ENCODE measurements at places on chromosomes 2 and 18.

GRCh38 chr2:229370509-229370908 lies 99.4 kb upstream of the PID1 start:
- DNase-seq: no peak

GRCh38 chr2:180690611-180691010 lies 289.8 kb upstream of the UBE2E3 start:
- DNase-seq: no peak

- no peak for DNase-seq
Observed at GRCh38 chr2:204321910-204322751, 223.1 kb upstream of the PARD3B start.

DNA sequence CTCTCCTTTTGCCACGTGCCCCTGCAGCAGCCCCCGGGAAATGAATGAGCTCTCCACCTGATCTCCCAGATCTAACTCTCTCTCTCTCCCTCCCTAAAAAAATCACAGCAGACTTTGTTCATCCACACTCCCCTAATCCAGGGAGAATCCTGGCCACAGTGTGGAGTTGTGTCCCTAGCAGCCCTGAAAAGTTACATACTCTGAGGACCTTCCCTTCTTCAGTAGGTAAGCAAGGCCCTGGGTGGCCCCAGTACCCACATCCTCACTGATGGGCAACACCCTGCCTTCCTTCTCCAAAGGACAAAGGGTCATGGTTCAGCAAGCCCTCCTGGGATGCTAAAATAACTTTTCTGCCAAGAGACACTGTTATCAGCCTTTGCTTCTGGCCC lies 76.9 kb upstream of the GLI2 start:
- no peak for DNase-seq

DNA sequence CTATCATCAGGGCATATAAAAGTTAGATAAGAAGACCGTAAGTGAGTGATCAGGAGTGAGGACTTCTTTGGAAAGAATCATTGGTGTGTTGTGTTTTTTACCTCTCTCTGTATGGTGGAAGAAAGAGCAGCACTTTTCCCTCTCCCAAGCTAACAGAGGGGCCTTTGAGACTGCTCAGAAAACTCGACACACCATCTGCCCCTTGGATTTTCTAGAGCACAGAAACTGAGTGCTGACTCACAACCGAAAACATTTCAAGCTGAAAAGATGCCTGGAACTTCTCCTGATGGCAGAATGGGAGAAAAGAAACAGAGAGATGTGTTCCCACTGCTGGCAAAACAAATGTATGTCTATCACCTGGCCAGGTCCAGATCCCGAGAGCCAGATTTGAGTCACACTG lies 156.6 kb downstream of the DNAH7 start:
- no peak for DNase-seq

DNA sequence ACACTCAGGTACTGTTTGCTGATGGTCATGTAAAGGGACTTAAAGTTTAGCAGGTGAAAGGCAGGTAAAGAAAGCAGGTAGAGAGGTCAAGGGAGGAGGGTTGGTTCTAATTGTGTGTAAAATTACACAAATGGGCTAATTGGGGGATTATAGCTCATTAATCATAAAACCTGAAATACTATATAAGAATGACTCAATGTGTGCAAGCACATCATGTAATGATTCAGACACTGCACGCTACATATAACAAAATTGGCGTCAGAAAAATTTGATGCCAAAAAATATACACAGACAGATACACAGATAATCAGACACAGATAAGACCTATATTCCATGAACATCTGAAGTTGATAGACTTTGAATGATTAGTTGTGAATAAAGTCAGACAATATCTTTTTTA lies 120.7 kb upstream of the LMAN1 start:
- DNase-seq: no peak

DNA sequence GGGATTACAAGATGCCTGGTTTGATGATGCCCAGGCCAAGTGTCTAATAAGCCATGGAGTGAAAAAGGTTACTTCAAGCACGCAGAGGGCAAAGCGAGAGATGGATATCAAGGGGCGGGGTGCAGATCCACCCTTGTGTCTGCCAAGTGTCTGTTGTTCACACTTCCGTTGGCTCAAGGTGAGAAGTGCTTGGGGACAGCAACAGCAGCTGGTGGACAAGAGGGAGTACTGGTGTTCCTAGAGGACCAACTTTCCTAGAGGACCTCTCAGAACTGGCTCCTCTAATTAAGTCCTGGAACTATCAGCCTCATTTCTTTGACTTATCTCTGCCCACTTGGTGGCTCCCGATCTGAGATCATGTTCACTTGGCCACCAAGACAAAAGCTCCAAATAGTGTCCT lies 299.1 kb downstream of the PRKCE start:
- DNase-seq: no peak

GRCh38 chr2:155755481-155755880 lies 577.0 kb downstream of the NR4A2 start:
- no peak for DNase-seq

GRCh38 chr2:69180974-69181373 lies 168.0 kb downstream of the ANTXR1 start:
- DNase-seq: no peak

- DNase-seq: no peak
Observed at GRCh38 chr2:222701721-222702131, 30.3 kb downstream of the MOGAT1 start.

- DNase-seq: no peak
Observed at GRCh38 chr2:190582019-190582418, 47.5 kb upstream of the NEMP2 start.

- DNase-seq: no peak
Observed at GRCh38 chr18:21769206-21769605, 28.6 kb downstream of the MIB1 start.

DNA sequence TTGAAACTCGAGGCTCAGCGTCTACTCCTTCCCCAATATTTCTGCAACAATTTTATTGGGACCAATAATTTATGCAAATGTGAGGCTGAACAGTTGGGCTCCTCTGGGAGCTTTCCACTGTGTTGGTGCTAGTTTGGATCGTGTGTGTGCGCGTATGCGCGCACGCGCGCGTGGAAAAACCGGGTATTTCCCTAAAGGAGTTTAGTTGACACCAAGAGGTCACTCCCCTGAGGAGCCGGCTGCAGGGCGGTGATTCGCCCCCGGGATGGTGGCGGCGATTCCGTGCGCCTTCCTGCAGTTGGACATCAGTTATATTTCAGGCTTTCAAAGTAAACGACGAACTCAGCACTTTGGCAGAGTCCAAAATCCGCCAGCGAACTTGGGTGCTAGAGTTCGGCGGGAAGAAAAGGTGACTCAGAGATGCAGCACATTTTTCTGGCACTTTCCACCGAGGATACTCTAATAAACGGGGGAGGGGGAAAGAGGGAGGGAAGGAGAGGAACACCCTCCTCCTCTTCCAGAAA lies 186.5 kb upstream of the FANCL start:
- no peak for DNase-seq

- no peak for DNase-seq
Observed at GRCh38 chr2:105573490-105573889, 171.2 kb upstream of the NCK2 start.

GRCh38 chr2:240911641-240912265 lies 5.6 kb downstream of the CROCC2 start:
- peak; percentile 28 for DNase-seq

- peak; percentile 90 for DNase-seq
Observed at GRCh38 chr18:21111346-21112139, at the start of gene ROCK1. ROCK1 (minus strand) TSS chr18:21111813; CDS start chr18:21110910, 903 bp downstream.

DNA sequence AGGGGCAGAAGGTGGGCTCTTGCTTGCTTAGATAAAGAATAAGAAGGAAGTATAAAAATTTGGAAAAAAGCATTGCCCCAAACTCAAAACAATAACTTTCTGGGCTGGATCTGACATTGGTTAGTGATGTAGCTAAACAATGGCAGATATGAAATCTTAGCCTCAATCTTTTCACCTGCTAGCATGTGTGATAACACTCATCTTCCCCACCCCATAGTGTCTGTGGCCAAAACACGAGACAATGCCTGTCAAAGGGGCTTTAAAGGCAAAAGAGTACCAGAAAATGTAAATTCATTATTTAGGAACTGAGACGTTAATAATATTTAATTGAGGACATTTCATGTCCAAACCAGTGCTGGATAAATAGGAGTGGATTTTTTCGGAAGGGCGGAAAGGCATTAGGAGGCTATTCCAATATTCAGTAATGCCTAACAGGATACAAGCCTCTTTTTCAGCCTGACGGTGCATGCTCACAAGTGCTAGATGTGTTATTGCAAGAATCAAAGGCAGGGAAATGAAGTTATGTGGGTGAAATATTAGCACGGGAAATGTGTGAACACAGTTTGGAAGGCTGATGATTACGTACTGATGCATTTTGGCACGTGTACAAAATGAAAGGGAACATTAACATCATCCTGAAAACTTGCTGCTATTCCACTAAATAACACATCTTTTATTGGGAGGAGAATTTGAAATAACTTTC lies 395.7 kb downstream of the GALR1 start:
- DNase-seq: no peak

GRCh38 chr18:76557026-76557575 lies 62.1 kb upstream of the ZNF516 start:
- DNase-seq: no peak

GRCh38 chr2:237665713-237666143 lies 38.3 kb downstream of the LRRFIP1 start:
- DNase-seq: no peak

GRCh38 chr2:17933256-17933655 lies 54.8 kb downstream of the KCNS3 start:
- no peak for DNase-seq

DNA sequence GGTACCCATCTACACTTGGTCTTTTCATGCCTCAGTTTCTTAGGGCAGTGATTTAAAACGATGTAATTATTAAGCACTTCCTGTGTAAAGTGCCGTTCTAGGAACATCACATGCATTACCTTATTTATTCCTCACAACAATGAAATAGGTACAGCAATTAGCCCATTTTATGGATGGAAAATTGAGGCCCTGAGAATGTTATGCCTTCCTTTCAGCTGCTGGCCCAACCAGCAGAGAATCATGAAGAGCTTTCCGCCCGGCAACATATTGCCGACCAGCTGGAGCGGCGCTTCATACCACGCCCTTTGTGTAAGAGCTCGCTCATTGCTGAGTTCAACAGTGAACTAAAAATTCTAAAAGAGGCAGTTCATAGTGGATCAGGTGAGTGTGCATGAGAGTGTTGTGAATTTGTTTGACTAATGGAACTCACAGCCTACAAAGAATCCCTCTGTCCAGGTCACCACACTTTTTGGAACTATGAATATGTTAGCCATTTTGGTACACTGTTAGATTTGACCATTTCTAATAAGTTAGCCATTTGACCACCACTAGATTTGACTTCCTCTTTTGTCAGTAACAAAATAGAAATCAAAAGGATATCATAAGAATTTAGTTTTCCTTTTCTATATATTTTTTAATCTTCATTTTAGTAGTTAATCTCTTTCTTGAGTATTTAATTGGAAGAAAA lies 25.6 kb upstream of the RPE start:
- no peak for DNase-seq

DNA sequence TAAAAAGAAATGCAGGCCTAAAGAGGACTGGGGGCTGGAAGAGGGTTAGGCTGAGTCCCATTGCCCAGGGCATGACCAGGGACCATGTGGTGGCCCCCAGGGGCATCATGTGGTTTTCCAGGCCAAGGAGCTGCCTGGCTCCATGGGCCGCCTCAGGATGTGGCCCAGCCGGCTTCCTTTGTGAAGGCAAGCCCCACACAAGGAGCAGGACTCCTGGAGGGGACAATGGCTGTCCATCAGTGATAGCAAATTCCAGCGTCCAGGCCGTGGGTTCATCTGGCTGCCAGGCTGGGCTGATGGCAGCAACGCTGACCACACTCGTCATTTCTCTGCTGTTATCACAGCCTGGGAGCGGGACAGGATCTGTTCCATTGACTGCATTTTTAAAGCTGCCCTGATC lies 82.5 kb downstream of the GBX2 start:
- DNase-seq: no peak

DNA sequence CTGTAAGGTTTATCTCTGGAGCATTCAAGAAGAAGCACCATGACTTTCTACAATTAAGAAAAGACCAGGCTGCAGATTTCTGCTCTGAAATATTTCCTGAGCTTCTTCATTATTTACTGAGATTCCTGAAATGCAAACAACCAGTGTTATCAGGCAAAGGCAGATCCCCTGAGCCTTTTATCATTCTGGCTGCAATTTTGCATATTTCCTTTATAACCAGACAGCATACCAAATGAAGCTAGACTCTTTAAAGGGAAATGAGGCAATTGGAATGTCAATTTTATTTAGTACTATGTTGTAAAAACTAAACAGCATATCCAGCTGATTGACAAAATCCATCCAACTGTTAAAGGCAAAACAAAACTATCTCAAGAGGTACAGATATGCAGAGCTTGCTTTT lies 372.5 kb downstream of the RIT2 start:
- DNase-seq: no peak

- no peak for DNase-seq
Observed at GRCh38 chr2:228777855-228778355, 493.2 kb downstream of the PID1 start.

DNA sequence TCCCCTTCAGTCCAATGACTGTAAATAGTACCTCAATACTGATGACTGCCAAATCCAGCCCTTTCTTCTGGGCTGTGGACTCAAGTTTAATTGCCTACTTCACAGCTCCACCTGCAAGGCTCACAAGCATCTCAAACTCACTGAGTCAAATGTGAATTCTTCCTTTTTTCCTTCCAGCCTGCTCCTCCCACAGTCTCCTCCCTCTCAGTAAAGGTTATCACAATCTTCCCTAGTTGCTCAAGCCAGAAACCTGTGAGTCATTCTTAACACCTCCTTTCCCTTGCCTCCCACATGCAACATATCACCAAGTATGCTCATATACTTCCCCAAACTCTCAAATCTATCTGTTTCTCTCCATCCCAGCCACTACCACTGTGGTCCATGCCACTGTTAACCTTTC lies 3.7 kb upstream of the MFSD6 start:
- no peak for DNase-seq

DNA sequence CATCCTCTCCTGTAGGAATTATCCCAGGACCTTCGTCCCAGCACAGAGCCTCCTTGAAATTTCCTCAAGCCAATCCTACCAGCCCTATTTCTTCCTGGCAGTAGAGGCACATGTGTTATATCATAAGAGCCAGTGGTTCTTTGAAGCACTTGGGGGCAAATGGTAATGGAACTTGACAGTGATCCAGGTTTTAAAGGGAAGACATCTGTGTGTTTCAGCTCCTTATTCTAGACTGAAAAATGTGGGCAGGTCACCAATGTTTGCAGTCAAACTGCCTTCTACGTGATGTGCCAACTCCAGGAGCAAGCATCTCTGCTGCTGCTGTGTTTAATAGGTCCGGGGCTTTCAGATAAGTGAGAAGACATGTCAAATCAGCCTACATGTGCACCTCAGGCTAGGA lies 157.1 kb downstream of the GALNT14 start:
- no peak for DNase-seq

GRCh38 chr18:36736094-36736493 lies 92.7 kb downstream of the TPGS2 start:
- DNase-seq: no peak

GRCh38 chr2:241908686-241909420 lies 39.3 kb downstream of the RTP5 start:
- no peak for DNase-seq

Data from AG09309 (cell line).